ENCODE measurements at places on chromosomes 1 and 21.

GRCh38 chr21:43290421-43291346, 121.9 kb downstream of the CRYAA start:
- no peak for DNase-seq

DNA sequence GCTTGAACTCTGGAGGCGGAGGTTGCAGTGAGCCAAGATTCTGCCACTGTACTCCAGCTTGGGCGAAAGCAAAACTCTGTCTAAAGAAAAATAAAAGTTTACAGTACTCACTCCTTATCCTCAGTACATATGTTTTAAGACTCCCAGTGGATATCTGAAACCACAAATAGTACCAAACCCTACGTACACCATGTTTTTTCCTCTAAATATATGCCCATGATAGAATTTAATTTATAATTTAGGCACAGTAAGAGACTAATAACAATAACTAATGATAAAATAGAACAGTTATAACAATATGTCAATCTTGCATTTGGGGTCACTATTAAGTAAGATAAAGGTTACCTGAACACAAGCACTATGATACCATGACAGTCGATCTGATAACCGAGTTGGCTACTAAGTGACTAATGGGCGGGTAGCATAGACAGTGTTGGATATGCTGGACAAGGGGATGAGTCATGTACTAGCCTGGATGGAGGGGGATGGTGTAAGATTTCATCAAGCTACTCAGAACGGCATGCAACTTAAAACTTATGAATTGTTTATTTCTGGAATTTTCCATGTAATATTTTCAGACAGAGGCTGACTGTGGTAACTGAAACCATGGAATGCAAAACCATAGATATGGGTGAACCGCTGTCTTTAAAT, 43.7 kb downstream of the ST7L start:
- no peak for DNase-seq

DNA sequence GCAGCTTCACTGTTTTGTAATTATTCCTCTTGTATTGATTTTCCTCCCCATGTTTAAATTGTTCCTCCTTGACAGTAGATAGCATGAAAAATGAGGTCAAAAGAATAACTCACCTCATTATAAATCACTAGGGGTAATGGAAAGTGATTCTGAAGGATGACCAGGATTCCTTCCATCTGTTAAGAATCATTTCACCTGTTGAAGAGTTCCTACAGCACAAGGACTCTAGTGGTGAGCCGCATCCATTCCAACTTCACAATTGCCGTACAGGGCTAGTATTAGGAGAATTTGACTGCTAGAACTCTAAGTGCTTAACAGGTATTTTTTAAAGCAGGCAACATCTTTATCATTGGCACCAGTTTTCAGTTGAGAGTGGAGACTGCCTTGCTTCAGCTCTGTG, 13.7 kb downstream of the PPP1R12B start:
- no peak for DNase-seq

GRCh38 chr1:59565611-59566410, 248.9 kb upstream of the HOOK1 start:
- DNase-seq: no peak

DNA sequence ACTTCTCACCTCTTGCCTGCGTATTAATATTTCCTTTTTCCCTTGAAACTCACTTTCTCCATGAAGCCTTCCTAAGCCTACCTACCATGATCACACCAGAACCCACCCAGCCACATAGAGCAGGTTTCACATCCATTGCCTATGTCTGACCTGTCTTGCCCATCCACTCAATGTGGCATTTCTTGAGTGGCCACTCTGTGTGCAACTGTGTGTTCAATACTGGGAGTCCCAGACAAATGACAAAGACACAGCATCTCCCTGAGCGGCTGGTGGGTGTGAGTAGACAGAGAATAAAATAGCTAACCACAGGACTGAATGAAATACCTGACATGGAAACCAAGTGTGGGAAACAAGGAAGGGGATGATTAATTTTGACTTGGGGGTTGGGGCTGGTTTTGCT, 3.1 kb downstream of the PTGFRN start:
- no peak for DNase-seq

DNA sequence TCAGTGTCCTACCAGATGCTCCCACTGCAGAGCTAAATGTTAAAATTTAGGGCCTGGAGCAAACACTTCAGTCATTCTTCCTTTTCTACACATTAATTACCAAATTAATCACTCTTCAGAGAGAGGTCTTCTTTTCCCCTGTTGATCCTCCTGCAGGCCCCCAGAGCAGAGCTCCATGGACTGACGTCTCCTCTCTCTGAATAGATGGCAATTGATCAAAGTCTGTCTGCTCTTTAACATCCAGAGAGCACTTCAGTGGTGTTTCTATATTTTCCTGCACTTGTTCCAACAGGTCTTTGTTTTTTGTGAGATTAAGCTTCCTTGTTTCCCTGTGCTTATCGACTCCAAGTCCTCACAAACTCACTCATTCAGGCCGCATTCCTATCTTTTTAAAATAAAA, 239.3 kb downstream of the SIPA1L2 start:
- no peak for DNase-seq

DNA sequence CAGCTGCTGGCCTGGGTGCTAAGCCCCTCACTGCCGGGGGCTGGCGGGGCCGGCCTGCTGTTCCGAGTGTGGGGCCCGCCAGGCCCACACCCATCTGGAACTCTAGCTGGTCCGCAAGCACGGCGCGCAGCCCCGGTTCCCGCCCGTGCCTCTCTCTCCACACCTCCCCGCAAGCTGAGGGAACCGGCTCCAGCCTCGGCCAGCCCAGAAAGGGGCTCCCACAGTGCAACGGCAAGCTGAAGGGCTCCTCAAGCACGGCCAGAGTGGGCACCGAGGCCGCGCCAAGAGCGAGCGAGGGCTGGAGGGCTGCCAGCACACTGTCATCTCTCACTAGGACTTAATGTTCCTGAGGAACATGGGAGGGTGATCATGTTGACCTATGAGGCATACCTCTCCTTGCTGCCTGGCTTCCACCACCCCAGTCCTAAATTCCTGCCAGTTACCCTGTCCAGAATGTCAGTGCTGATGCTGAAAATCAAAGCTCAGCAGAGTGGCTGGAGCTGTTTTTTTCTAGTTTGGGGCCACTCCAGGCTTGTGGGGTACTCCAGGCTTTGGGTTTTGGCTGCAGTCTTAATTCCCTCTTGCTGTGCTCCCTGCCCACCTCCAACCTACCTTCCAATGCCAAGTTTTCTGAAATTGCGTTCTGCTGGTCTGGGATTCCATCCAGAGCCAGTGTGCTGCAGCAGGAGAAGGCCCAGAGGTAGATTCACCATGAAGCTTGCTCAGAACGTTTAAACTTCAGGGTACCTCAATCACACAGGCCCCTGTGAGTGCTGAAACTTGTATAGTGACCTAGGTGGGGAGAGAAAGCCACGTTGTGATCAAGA, 44.2 kb upstream of the LPGAT1 start:
- DNase-seq: no peak

- DNase-seq: no peak
Observed at GRCh38 chr1:163063143-163063542, 6.0 kb upstream of the RGS4 start.

GRCh38 chr1:33297911-33298622, 22.8 kb downstream of the A3GALT2 start:
- no peak for DNase-seq

GRCh38 chr1:150159550-150159949, 9.8 kb downstream of the PLEKHO1 start:
- no peak for DNase-seq

- DNase-seq: no peak
Observed at GRCh38 chr1:10064416-10065343, 31.9 kb downstream of the UBE4B start.

- no peak for DNase-seq
Observed at GRCh38 chr1:103063921-103064320, 44.4 kb downstream of the COL11A1 start.

DNA sequence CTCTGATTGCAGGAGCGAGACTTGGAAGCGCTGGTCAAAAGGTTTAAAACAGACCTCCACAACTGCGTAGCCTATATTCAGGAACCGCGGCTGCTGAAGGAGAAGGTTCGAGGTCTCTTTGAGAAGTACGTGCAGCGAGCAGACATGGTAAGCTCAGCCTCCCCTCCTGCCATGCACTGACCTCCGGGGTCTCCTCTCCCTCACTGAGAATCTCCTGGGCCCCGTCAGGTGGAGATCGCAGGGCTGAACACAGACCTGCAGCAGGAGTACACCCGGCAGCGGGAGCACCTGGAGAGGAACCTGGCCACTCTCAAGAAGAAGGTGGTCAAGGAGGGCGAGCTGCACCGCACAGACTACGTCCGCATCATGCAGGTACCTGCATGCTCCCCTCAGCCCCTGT, 35.5 kb upstream of the TMEM125 start:
- DNase-seq: no peak

- DNase-seq: no peak
Observed at GRCh38 chr1:10916991-10917390, 95.5 kb upstream of the TARDBP start.

DNA sequence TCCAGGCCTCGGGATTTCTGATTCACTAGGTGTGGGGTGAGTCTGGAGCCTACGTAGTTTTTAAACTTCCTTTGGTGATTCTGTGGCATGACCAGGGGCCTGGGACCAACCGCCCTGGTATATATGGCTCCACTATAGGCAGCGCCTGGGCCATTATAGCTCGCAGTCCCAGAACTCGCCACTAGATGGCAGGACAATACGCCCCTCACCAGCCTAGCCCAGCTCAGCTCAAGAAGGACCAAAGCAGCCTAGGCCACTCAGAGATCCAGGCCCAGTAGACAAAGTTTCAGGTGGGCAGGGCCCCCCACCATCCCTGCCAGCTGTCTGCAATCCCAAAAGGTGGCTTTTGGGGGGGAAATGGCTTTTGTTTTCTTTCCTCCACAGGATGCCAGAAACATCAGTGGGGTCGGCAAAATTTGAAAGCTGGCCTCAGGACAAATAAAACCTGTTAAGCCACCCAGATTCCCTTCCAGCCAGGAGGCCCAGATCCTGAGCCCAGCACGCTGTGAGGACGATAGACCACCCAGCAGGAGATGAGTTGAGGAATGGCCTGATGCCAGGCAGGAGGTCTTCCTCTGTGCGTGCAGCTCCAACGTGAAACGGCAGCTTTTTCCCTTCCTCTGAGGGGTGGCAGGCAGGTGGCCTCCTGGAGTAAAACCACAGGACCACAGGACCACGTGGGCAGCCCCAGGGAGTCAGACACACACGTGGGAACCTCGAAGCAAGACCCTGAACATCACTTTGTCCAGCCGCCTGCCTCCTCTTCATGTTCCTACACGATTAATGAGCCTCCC, 24.8 kb upstream of the TMEM51 start:
- peak; percentile 68 for DNase-seq

DNA sequence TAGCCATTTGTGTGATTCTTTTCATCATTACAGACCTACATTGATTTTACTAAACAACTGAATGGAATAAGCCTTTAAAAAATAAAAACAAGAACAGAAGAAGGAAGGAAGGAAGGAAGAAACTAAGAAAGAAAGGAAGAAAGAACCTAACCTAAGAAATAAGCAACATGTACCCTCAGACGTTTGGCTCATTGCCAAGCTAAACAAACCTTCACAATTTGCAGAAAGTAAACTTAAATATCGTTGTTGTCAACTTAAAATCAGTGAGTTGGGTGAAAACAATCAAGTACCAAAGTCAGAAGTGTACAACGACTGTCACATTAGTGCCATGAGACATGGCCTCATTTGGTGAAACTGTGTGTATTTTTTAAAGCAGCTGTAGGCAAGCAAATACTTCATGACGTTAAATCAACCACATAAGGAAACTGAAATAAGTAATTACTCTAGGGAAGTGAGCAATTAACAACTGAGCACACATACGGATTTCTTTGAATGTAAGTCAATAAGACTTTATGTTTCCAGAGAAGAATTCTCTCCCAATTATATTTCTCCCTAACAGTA, 313.1 kb upstream of the TMPRSS15 start:
- no peak for DNase-seq

DNA sequence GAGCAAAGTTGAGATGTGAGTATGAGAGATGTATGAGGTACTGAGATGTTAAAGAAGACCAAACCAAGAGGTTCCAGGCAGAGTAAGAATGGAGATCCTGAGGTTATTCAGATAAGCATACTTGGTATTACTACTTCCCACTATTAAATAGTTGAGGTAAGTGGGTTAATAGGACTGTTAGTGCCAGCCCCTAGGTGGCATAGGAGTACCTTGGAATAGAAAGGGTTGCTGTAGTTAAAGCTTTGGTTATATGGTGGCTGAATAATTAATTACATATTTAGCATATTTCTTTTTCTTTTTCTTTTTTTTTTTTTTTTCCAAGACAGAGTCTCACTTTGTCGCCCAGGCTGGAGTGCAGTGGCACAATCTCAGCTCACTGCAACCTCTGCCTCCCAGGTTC, 397.9 kb upstream of the TMPRSS15 start:
- no peak for DNase-seq

GRCh38 chr1:165645654-165646366, 14.8 kb downstream of the MGST3 start:
- no peak for DNase-seq

DNA sequence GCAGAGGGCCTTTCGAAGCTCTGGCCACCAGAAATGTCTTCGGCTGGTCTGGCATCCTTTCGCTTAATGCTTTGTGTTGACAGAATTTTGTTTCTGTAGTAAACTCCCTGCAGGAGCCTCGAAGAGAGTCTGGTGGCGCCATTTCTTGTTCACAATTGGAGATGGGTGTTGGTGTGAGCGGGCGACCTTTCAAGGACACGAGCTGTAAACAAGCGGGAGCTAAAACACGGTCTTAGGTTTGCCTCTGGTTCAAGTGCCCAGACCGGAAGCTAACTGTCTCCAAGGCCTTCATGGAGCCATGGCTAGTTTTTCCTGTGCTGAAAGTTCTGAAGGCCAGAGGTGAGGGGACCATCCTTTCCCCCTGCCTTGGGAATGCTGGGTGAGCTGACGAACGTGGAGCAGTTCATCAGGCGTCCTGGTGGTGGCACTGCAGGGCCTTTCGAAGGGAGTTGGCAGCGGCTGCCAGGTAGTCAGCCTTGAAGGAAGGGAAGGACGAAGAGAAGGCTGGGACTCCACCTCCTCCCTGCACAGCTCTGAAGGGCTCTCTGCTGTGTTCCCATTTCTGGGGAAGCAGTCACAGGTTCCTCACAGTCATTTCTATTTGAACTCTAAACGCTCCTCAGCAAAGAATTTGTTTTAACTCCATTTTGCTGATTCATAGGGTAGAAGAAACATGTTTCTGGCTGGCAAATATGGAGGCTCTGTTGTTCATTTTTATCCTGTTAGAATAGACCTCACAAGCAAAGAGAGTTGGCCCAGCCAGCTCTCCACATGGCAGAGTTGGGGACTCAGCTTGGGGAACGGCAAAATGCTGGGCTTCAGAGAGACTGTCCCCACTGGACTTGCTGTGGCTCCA, 35.2 kb downstream of the URB2 start:
- DNase-seq: peak; percentile 63
